T-helper 22 cell (primary cell): ENCODE measurements at places on chromosomes 6 and 20.

GRCh38 chr6:11947063-11947462 lies 65.0 kb upstream of the HIVEP1 start:
- DNase-seq: no peak

GRCh38 chr6:45854149-45854742 lies 161.4 kb downstream of the CLIC5 start:
- DNase-seq: no peak

DNA sequence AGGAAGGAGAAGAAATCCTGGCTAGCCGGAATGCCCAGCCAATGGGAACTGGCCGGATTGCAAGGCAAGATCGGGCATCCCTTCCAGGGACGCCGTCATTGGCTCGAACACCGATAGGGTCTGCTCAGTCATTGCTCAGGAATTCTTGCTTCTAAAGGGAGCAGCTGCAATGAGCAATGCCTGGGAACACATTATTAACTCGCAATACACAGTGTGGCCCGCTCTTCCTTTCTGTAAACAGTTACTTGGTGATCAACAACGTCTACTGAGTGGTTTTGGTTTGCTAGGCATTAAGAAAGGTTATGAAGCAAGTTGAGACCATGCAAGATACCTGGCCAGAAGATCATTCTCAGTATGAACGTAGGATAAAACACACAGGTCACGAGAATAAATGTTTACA lies 165.4 kb upstream of the CITED2 start:
- no peak for DNase-seq

- DNase-seq: no peak
Measured at GRCh38 chr20:47067776-47068175, 173.1 kb downstream of the EYA2 start.

GRCh38 chr6:73083886-73084285 lies 141.4 kb downstream of the KHDC1L start:
- no peak for DNase-seq

DNA sequence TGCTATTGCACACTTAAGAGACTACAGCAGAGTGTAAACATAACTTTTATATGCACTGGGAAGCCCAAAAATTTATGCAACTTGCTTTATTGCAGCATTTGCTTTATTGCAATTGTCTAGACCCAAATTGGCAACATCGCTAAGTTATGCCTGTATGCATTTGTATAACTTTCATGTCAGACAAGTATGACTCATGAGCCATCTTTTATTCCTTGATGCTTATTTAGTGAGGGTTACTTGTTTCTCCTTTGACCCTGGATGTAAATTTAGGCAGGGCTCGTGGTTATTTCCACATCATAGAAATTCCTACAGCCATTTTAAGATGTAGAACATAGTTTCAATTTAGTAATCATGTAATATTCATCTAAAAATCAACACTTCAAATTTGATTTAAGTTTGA lies 130.3 kb upstream of the LY86 start:
- DNase-seq: no peak

DNA sequence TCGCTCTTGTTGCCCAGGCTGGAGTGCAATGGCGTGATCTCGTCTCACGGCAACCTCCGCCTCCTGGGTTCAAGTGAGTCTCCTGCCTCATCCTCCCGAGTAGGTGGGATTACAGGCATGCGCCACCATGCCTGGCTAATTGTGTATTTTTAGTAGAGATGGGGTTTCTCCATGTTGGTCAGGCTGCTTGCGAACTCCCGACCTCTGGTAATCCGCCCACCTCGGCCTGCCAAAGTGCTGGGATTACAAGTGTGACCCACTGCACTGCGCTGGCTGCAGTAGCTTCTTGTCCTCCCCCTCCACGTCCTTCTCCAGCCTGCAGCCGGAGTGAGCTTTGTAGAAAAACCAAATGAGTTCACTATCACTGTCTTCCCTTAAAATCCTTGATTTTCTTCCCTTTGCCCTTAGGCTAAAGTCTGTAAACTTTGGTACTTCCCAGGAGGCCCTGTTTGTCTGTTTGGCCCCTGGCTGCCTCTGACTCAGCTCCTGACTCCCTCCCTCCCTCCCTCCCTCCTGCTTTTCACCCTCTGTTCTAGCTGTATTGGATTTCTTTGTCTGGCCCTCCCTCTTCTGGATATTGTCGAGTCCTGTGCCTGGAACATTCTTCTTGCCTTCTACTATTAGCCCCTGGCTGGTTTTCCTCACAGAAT lies 12.9 kb downstream of the PARD6B start:
- DNase-seq: no peak

DNA sequence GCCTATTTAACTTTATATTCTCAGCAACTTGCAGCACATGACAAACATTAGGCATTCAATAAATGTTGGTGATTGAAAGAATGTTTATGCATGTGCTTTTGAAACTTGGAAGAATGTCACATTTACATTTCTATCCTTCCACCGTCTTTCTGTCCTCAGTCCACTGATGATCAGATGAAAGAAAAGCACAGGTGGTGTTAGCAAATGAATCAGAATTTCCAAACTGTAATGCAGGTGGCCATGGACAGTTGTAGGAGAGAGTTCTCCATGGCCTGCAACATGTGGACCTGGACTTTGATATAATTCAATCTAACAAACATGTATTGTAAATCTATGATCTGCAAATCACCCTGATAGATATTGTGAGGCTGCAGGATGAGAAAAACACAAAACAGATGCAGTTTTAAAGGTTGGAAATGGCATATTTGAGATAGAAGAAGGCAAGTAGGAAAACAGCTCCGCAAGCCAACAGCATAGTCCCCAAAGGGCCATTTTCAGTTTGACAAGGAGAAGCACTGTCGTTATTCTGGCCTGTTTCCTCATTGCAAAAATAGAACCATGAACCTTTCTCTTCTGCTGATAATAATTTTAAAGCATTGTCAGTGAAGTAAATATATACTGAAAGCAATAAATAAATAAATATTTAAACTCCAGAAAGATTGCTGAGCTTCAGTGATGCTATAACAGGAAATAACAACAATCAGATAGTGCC lies 119.4 kb downstream of the AIG1 start:
- DNase-seq: no peak

GRCh38 chr6:56204134-56204533 lies 43.2 kb downstream of the COL21A1 start:
- DNase-seq: no peak

GRCh38 chr6:106005954-106006353 lies 80.2 kb upstream of the PRDM1 start:
- no peak for DNase-seq

DNA sequence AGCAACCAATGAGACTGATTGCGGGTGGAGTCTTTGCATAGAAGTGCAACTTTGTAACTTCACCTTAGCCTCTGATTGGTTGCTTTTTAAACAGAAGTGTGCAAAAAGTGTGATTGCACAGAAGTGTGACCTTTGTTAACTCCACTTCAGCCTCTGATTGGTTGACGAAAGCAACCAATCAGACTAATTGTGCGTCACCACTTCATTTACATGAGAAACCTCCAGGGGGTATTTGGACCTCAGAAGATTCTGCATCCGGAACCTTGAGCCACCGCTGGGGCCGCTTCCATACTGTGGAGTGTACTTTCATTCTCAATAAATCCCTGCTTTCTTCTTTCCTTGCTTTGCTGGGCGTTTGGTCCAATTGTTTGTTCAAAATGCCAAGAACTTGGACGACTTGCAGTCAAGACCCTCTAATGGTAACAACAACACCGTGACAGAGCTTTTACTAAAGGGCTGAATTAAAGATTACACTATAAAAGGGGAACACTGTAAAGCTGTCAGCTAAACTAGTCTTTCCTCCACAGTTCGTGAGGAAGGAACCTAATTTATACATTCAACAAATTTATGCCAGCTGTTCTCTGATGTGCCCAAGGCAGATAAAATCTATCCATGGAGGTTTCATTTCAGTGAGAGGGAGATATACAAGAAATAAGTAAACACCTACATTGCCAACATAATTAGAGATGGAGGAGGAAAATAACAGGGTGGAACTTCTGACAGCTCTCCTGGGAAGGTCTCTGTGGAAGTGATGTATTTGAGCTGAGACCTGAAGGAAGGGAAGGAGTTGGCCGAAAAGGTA lies 1.4 kb upstream of the HECA start:
- DNase-seq: no peak

DNA sequence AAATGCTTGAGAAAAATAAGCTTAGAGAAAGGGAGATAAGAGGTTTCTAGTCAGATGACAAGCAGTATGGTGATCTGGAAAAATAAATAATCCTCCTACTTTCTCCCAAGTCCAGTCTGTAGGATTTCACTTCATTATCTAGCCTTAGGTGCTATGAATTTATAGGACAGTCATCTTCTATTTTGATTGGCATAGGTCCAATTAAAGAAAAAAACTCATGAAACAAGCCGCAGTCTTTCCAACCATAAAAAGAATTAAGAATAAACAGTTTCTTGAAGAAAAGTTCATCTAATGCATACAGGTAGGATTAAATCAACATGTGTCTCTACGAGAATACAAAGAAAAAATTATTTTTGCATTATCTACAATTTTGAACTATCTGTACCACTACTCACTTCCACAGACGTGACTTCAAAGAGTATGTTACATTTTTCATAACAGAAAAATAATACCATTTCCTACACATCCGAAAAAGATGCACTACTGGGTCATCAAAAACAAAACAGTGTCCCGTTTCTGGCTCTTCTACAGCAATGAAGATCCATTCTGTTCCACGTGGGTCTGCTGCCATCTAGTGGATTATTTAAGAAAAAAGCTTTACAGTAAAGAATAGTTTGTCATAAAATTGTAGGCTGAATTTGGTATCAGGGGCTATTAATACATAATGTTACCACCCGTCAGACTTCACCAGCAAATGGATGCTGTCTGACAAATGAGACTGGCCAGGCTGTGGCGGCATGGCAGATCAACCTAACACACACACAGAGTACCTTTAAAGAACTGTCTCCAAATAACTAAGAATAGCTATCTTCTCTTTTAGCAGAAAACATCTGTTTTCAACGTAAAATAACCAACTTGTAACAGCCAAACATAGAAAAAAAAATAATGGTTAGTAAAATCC lies 28.9 kb downstream of the STX7 start:
- DNase-seq: peak; percentile 3

GRCh38 chr6:39815356-39815755 lies 23.2 kb downstream of the DAAM2 start:
- no peak for DNase-seq

DNA sequence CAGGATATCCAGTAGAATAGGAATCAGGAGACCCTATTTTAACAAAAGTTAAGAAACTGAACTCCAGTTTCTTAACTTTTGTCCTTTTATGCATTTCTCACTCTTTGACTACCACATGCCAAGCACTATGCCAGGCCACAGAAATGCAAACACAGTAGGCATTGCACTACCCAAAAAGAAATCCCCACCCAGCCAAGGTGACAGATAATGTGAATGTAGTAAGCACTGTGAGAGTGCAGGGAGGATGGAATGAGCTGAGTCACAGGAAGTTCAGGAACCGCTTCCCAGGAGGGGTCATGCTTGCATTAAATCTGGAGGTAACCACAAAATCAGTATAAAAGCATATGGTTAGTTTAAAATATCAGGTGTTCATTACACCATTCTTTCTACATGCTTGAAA lies 20.1 kb upstream of the FAM83C start:
- no peak for DNase-seq

- no peak for DNase-seq
Measured at GRCh38 chr6:45480752-45481415, 103.2 kb upstream of the SUPT3H start.

DNA sequence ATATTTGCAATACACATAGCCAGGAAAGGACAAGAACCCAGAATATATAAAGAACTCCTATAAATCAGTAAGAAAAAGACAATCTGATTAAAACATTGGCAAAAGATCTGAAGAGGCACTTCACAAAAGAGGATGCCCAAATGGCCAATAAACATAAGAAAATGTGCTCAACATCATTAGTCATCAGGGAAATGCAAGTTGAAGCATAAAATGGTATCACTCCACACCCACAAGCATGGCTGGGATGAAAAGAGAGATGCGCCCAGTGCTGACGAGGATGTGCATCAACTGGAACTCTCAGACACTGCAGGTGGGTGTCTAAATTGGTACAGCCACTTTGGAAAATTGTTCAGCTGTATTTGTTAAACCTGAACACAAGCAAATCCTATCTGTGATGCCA lies 42.4 kb upstream of the MLN start:
- DNase-seq: no peak

GRCh38 chr20:61109221-61109805 lies 142.7 kb upstream of the CDH4 start:
- no peak for DNase-seq

- DNase-seq: peak; percentile 65
Measured at GRCh38 chr20:51402201-51402600, 140.3 kb downstream of the NFATC2 start.
